DND-41 (cell line): ENCODE measurements at places on chromosomes 13 and 19.

DNA sequence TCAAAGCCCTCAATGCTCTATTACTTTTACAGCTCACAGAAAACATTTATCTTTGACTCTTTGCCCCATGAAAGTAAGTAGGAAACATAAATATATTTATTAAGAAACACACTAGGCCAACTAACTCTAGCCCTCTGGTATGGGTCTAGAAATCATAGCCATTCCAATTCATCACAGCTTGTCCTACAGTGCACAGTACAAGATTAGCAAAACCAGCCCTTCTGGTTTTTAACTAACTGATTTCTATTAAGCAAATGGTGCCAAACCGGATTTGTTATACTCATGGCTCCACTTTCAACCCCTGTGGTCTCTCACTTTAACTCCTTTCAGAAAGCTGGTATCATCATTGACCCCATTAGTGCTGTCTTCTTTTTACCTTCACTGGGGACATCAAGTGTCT, 5.6 kb upstream of the LRRC63 start:
- no peak for DNase-seq

- DNase-seq = no peak
Observed at GRCh38 chr19:10293637-10294367, 4.0 kb downstream of the ICAM5 start.

GRCh38 chr19:16067205-16067938, 8.9 kb upstream of the TPM4 start:
- DNase-seq = no peak

- DNase-seq = no peak
Observed at GRCh38 chr13:40126306-40127085, 471.0 kb downstream of the COG6 start.

- no peak for DNase-seq
Observed at GRCh38 chr13:80524447-80525215, 183.7 kb upstream of the SPRY2 start.

- no peak for DNase-seq
Observed at GRCh38 chr19:50362656-50363424, 2.6 kb downstream of the NAPSA start.

GRCh38 chr13:65787082-65787481, 1443.1 kb downstream of the PCDH9 start:
- DNase-seq = no peak

DNA sequence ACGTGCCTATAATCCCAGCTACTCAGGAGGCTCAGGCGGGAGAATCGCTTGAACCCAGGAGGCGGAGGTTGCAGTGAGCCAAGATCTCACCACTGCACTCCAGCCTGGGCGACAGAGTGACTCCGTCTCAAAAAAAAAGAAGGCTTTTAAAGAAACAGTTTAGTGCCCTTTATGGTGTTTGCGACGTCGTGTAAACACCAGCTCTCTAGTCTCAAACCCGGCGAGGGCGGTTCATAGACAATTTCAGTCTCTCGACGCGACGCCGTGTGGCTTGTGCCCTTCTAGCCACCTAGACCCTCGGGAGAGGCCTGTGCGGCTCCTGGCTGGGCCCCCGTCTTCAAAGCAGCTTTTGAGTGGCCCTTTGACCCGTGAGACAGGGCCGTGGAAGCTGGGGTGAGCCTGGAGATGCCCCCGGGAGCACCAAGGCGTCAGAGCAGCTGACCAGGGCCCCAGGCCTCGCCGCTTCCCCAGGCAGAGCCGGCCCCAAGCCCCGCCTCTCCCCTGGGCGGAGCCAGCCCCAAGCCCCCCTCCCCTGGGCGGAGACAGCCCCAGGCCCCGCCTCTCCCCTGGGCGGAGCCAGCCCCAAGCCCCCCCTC, 5.0 kb upstream of the MADCAM1 start:
- DNase-seq = no peak

GRCh38 chr13:80235166-80235966, 105.6 kb downstream of the SPRY2 start:
- no peak for DNase-seq

DNA sequence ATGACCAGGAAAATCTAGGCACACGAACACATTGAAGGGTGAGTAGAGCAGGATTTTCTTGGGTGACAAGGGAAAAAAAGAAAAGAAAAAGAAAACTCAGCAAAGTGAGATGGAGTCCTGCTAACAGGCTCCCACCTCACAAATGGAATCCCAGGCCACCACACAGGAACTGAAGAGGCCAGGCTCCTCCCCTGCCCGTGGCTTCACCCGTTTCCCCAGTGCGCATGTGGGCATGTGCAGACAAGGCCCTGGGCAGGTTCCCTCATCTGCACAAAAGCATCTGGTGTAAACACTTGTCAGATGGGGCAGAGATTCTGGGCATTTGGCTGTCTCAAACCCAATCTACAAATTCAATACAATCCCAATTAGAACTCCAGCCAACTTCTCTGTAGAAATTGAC, 24.5 kb downstream of the CFAP97D2 start:
- peak; percentile 76 for DNase-seq

DNA sequence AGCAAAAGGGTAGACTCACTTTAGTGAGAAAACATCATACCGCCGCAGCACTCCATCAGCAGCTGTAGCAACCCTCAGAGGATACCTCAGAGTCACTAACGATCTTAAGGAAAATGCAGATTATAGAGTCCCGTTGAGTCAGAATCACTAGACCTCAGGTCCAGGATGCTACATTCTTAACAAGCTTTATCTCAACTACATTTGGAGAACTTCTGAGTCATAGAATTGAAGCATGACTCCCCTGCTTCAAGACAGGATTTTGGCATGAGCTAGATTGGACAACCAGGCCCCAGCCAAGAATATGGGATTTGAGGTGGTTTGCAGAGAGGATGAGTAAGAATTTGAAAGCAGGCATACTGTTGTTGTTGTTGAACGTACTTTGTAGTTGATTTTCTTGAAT, 118.9 kb upstream of the UBL3 start:
- DNase-seq = no peak

GRCh38 chr13:31485183-31485582, 254.1 kb upstream of the RXFP2 start:
- no peak for DNase-seq

DNA sequence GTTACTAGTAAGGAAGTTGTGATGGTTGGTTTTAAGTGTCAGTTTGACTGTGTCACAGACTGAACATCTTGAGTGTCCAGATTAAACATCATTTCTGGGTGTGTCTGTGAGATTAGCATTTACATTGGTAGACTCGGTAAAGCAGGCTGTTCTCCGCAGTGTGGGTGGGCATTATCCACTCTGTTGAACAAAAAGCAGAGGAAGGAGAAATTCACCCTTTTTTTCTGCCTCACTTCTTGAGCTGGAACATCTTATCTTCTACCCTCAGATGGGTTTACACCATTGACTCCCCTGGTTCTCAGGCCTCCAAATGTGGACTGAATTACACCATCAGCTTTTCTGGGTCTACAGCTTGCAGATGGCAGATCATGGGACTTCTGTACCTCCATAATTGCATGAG, 63.7 kb upstream of the ZDHHC20 start:
- DNase-seq = no peak

GRCh38 chr13:71087432-71087831, 779.6 kb downstream of the DACH1 start:
- DNase-seq = no peak

- no peak for DNase-seq
Observed at GRCh38 chr13:113883921-113884804, 20.3 kb upstream of the GAS6 start.

DNA sequence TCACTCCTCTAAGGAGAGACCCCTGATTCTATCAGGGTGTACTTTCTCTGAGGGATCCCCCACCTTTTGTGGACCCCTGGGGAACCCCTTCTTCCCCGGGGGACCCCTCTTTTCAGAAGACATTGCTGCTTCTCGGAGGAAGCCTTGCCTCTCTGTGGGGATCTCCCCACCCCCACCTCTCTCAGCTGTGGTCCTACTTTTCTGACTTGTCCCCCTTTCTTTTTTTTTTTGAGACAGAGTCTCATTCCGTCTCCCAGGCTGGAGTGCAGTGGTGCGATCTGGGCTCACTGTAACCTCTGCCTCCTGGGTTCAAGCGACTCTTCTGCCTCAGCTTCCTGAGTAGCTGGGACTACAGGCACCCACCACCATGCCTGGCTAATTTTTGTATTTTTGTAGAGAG, 18.4 kb upstream of the GATAD2A start:
- no peak for DNase-seq

DNA sequence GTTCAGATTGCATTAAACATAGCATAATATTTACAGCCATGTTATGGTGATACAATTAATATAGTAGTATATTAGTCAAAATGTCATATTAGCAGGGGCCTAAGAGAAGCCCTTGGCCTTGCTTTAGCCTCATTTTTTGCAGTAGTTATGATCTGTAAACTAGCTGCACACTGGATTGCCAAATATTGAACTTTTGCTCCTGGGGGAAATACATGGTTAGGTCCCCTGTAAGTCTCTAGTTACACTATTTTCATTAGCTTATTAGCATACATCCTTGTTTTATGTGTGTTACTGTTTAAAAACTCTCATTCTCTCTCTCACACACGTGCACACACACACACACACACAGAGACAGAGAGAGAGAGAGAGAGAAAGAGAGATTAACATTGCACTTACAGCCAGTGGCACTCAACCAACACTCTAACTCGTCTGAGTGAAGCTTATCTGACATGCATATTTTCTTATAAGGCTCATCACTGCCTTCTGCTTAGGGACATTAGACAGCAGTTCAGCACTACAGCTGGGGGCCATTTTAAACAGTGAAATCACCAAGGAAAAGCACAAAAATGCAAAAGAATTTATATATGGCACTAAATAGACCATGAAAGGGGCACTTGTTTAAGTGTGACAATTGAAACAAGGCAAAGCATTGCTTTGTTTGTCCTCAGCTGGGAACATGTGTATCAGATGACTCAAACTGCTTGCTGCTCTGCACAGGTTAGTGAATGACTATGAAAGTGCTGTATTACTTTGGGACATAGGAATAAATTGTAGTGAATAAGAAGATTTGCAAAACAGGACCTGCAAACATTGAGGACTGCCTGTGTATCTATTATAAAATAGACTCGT, 278.7 kb downstream of the GPC6 start:
- DNase-seq = no peak

DNA sequence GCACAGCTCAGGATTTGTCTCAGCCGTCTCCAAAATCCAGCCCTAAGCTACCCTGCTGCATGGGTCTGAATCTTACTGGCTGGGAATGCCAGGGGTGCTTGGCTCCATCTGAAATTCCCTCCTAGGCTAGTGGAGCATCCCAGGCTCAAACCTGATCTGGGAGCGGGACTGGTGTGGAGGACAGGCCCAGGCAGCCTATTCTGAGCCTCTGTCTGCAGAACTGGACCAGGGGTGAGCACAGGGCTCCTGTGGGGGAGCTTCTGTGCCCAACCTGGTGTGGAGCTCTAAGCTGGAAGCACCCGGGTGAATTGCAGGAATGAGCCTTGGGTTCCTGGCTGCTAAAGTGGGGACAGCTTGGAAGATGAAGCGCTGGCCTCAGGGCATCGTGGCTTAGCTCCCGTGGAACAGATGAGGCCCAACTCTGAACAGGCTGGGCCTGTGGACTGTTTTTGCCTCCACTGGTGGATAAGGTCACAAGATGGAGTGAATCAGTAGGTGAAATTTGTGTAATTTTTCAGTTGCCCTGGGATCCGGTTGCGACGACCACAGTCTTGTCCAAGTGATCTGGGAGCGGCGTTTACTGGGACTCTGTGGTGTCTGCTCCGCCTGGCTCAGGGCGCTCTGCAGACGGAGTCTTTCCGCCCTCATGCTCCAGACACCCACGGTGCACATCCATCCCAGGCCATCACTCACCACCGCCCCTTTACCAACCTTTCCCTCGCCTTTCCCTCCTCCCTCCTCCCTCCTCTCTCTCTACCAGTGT, 79.5 kb downstream of the TEX29 start:
- DNase-seq = no peak

DNA sequence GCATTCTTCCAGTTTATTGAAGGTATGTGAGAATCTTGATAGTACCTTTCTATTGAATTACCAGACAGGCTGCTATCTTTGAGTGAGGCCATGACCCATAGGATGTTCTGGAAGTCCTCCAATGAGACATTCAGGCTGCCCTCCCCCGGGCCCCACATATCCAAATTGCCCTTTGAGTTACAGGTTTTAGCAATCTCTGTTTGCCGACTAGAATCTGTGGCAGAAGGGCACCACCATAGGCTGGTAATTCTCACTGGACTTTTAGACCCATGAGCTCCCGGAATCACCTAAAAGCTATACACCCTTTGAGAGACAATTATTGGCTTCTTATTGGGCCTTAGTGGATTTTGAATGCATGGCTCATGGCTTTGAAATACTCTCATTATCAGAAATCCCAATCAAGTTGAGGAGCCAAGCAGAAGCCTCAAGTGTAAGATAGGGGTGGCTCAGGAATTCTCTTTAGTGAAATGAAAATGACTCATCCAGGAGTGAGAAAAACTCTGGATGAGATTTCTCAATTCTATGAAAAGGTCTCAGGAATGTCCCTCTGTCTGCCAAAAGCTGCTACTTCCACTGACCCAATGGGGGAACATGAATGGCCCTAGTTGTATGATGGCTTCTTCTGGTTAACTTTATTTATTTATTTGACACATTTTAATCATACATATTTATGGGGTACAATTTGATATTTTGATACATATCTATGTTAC, 172.1 kb upstream of the CSNK1A1L start:
- DNase-seq = no peak

DNA sequence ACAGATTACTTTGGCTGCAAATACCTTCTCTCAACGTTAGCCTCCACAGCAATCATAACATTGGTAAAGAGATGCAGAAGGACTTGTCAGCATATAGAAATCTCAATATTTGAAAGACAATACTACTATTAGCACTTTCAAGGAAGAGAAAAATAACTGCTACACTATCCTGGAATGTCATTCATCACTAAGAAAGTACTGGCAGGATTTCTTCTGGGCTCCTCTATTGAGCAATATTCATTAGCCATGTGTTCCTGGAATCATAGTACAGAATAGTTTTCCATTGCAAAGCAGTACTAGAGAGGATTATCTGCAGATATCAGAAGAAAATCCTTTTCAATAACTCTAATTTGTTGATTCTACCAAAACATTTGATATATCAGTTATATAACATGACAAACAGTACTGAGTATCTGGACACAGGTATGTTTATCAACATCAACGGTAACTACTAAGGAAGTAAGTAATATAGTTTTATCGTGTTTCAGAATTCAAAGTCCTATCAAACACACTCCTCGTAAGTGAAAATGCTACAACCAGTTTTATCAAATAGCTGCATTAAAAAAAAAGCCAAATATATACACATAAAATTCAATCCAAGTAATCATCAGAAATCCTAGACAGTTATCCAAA, 27.3 kb downstream of the INTS6 start:
- no peak for DNase-seq

DNA sequence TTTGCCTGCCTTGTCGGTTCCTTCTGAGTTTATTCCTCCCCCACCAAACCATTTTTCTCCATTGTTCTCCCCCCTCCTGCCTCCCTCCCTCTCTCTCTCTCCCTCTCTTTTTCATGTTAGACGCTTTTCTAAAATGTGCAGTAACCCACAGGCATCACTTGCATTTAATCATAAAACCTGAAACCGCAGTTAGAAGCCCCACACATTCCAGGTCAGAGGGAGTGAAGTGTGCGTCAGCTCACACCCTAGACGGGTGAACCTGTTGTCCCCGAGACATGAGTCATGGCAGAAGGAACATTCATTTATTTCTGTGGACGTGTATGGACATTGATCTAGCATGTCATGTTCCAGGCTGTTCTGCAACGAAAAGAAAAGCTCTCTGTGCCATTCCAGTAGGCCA, 19.9 kb downstream of the ONECUT3 start:
- DNase-seq = no peak
